NCI-H2227 treated with DMSO at 0.1 percent for 48 hours (cell line): ENCODE measurements at places on chromosomes 1 and 21.
A peak's percentile ranks its signal among the peaks of the same experiment; 100 is the strongest.

GRCh38 chr1:51325878-51326755 lies 4.2 kb downstream of the TTC39A start:
- peak; percentile 19 for DNase-seq

- no peak for DNase-seq
These were observed 38.7 kb downstream of the CHAF1B start for GRCh38 chr21:36423771-36424433.

- peak; percentile 41 for DNase-seq
These were observed 14.4 kb downstream of the RNF223 start for GRCh38 chr1:1059494-1060280.

DNA sequence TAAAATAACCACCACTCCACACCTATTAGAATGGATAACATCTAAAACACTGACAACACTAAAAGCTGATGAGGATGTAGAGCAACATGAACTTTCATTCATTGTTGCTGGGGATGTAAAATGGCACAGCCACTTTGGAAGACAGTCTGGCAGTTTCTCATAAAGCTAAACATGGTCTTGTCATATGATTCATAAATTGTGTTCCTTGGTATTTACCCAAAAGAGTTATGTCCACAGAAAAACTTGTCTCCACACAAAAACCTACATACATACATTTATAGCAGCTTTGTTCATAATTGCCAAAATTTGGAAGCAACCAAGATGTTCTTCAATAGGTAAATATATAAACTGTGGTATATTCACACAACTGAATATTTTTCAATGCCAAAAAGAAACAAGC lies 16.0 kb upstream of the XCL1 start:
- DNase-seq: no peak

GRCh38 chr1:5343256-5344020 lies 648.8 kb downstream of the NPHP4 start:
- DNase-seq: no peak

GRCh38 chr1:94022471-94023189 lies 98.3 kb downstream of the ABCA4 start:
- no peak for DNase-seq

GRCh38 chr1:59295618-59296017 lies 1.3 kb upstream of the FGGY start:
- DNase-seq: no peak

- DNase-seq: no peak
These were observed 393 bp downstream of the ELAPOR1 start for GRCh38 chr1:109114342-109114674.

DNA sequence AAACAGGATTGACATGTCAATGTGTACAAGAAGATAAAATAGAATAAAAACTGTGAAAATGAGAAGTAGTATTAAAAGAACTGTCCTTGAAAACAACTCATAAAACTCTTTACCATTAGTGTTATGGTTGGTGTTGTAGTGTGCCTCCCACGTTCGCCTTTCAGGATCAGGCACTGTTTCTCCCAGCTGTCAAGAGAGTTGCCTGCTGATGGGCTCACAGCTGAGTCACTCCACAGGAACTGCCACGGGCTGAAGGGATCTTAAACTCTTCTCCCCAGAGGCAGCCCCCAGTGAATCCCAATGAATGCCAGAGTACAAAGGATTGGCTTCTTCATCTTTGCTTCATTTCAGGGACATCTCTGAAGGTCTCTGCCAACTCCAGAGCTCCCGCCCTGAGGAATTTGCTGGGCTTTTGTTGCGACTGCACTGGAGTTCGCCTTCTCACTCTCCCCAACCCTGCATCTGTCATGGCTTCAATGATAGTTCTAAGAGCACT lies 119.6 kb downstream of the ADGRL2 start:
- no peak for DNase-seq

DNA sequence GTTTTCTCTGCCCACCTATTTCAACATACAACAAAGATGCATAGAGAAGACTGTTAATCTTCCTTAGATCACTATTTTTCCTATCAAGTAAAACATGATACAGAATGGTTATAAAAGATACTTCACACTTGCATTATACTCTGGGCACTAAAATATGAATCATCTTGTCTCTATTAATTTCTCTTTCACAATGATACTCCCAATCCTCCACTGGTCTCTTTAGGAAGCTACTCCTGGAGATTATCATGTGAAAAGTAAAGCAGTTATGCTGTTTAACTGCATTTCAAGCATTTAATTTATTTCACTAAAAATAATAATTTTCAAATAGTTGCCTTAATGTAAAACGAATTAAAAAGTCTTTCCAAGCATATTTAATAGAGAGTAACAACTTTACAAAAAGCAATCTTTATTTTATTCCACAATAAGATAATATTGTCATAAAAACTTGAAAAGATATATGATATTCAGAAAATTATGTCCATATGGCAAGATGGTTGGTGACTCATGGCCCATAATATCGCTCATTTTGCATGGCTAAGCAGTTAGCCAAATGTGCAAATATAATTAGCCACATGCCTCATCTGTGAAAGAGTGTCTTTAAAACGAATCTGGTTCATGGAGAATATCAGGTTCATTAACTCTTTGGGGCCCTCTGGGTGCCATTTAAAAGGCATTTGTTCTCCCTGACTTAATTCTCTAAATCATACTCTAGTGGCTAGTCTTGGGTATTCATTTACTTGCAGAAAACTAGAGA lies 1569.0 kb upstream of the B3GALT2 start:
- DNase-seq: no peak

GRCh38 chr1:3021233-3021671 lies at the start of gene ACTRT2:
ACTRT2 (plus strand) TSS chr1:3021467; CDS start chr1:3021687, 220 bp downstream.
- DNase-seq: no peak

GRCh38 chr1:26019641-26020315 lies 1.8 kb upstream of the EXTL1 start:
- DNase-seq: peak; percentile 22

- no peak for DNase-seq
These were observed 221.2 kb downstream of the SETD4 start for GRCh38 chr21:35838987-35839763.

GRCh38 chr1:226466296-226466695 lies 58.4 kb upstream of the PARP1 start:
- peak; percentile 82 for DNase-seq

DNA sequence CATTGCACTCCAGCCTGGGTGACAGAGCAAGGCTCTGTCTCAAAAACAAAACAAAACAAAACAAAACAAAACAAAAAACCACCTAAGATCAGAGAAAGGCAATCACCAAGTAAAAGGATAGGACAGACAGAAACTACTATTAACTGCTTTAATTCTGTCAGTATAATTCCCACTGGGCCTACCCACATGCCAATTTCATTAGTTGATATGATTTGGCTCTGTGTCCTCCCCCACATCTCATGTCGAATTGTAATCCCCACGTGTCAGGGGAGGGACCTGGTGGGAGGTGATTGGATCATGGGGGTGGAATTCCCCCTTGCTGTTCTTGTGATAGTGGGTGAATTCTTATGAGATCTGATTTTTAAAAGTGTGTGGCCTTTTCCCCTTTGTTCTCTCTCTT lies 27.2 kb upstream of the CAPZB start:
- DNase-seq: no peak

GRCh38 chr1:176841238-176841637 lies 323.3 kb downstream of the ASTN1 start:
- DNase-seq: no peak
